ENCODE measurements at places on chromosomes 13 and 19.

DNA sequence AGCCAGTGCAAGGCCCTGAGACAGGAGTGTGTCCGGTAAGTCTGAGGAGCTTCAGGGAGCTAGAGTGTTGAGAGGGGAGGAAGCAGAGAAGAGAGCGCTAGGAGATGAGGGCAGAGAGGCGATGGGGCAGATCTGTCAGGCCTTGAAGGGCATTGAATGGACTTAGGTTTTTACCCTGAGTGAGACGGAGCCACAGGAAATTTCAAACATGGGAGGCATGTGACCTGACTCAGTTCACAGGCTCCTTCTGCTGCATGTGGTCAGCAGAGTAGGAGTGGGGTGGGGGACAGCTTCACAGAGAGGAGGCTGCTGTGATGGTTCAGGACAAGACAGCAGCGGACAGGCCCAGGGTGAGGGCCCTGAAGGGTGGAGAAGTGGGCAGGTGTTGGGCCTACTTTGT lies 2.5 kb upstream of the FAM98C start:
- no peak for DNase-seq

- DNase-seq, result no peak
Observed at GRCh38 chr13:59043016-59043415, 1120.7 kb downstream of the DIAPH3 start.

- DNase-seq, result peak; percentile 38
Observed at GRCh38 chr19:53553865-53554791, 16.2 kb downstream of the ZNF331 start.

DNA sequence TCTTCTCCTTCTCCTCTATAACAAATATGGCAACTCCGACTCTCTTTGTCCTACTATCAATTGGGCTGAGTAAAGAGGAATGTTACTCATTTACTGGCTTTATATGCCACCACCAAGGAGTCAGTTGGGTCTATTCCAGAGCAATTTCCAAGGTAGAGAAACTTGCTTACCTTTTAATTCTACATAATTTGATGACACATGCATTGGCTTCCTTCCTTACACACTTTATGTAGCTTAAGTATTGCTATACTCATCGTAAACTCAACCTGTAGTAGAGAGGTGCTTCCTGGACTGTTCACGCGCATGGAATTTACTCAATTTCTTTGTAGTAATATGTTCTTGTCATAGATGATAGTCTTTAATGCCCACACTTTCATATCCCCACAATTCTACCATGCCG lies 160.7 kb downstream of the LMO7 start:
- DNase-seq, result no peak

DNA sequence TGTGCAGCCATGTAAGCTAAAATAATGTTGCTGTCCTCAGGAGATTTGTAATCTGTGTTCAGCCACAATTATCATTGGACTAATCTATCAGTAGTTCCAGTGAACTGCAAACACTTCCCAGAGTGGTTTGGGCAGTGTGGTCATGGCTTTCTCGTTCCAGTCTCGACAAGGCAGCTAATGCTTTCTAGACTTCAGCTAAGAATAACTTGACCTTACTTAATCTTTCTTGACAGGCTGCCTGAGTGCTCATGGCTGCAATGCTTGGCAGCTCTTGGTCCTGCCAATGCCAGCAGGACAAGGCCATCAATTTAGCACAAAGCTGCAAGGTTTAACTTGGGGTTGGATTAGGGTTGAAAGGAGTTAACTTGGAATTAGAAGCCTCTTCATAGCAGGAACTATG lies 32.8 kb downstream of the ATP12A start:
- DNase-seq, result no peak

- DNase-seq, result no peak
Observed at GRCh38 chr13:50382511-50382910, 367.3 kb downstream of the KCNRG start.

DNA sequence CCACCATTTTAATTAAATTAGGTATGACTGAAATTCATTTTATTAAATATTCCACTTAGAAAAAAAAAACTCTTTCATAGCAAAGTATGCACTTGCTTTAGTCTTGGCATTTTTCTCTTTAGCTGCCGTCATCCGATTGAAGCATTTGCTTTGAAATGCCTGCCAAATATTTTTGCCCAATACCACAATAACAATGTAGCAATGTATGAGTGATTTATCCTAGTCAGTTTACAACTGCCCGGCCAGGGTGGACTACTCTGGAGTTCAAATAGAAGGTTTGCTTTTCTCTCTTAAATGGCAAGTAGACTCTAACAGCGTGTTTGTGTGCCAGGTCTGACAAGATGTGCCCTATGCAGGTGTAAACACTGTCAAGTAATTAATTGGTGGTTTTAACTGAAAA lies 675.3 kb upstream of the SGCG start:
- DNase-seq, result no peak

GRCh38 chr19:55633861-55634260 lies 6.9 kb upstream of the ZNF580 start:
- DNase-seq, result no peak

DNA sequence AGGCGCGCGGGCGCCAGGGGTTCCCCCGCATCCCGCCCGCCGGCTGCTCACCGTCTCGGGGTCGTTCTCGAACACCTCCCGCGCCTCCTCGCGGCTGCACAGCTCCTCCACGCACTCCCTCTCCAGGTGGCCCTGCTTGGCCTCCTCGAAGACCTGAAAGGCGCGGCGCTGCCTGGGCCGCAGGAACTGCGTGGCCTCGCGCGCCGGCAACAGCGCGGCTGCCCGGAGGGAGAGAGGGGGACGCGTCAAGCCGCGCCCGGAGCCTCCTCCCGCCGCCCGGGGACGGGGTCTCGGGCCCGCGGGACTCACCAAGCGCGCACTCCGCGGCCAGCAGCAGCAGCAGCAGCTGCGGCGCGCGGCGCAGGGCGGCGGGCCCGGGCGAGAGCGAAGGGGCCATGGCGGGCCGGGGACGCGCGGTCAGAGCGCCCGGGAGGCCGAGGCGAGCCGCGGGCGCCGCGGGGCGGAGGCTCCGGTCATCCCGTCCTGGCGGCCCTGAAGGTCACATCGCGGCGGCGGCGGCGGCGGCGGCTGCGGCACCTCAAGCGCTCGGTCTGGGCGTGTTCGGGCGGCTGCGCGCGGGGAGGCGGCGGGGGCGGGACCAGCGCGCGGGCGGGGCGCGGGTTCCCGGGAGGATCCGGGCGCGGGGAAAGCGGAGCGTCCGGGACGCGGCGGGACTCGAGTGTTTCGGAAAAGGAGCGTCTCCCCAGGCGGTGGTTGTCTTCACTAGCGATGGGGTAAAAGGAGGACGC lies at the start of gene GAS6:
Gene GAS6, minus strand, starts transcription at position 553 of the 749 bp plus-strand sequence. Its CDS starts 156 bp downstream, at position 397.
- no peak for DNase-seq

- no peak for DNase-seq
Observed at GRCh38 chr19:5338656-5339197, 1.9 kb downstream of the PTPRS start.

DNA sequence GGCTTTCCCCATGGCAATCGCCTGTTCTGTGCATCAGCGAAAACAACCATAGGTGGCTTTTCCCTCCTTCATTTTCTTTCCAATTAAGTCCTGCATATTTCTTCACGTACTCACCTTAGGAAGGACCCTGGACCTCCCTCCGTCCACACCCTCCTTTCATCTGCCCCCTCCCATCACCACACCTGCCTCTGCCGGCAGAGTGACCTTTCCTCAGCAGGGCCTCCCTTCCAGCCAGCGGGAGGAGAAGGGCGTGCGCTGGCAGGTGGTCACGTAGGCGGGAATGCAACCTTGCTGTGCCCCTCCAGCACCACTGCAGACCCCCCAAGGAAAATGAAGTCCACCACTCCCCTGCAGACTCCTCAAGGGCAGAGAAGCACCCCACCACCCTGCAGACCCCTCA lies 61.1 kb downstream of the GSX1 start:
- DNase-seq, result no peak

DNA sequence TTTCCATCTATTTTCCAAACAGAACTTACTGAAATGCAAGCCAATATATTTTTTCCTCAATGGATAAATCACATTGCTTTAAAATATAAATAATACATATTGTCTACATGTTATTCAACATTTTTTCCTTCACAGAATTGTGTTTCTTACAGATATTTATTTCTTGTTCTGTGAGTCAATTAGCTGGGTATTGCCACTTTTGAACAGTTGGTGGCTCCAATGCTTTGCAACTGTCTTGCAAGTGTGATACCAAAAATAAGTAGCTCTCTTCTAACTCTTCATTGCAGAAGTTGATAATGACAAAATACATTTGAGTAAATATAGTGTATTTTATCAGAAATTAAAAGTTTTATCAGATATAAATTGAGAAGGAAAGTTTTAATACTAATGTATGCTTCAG lies 17.1 kb upstream of the GPC5 start:
- no peak for DNase-seq

DNA sequence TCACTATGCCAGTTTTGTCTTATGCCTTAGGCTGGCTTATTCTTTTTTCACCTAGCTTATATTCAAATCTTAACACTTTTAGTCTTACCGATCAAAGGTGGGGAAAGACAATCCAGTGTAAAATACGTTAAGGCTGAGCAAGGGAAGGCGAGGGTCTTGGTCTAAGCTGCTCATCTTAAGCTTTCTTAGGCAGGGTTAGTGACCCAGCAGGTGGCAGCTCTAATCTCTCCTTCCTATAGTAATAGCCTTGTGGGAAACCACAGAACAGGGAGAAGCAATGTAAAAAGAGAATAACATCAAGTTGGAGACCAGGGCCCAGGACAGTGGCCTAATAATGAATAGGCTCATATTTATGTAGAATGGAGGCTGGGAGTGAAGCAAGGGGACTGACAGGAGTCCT lies 45.9 kb downstream of the COG3 start:
- no peak for DNase-seq

GRCh38 chr19:33770107-33770506 lies 26.6 kb upstream of the KCTD15 start:
- DNase-seq, result no peak

DNA sequence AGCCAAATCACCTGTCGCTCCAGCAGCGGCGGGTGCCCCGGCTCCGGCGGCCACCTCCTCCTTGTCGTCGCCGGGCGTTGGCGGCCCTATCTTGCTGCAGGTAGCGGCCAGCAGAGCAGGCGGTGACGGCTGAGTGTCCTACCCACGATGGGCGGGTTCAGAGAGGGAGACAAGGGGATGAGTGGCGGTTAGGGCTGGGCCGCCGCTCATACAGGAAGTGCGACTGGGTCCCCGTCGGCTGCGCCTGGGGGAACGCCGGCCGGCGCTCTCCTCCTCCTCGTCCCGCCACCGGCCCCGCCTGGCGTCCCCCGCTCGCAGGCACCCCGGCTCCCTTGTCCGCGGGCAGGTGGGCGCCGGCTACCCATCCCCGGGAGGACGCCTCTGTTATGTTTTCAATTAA lies 1692.0 kb downstream of the SLITRK5 start:
- no peak for DNase-seq

DNA sequence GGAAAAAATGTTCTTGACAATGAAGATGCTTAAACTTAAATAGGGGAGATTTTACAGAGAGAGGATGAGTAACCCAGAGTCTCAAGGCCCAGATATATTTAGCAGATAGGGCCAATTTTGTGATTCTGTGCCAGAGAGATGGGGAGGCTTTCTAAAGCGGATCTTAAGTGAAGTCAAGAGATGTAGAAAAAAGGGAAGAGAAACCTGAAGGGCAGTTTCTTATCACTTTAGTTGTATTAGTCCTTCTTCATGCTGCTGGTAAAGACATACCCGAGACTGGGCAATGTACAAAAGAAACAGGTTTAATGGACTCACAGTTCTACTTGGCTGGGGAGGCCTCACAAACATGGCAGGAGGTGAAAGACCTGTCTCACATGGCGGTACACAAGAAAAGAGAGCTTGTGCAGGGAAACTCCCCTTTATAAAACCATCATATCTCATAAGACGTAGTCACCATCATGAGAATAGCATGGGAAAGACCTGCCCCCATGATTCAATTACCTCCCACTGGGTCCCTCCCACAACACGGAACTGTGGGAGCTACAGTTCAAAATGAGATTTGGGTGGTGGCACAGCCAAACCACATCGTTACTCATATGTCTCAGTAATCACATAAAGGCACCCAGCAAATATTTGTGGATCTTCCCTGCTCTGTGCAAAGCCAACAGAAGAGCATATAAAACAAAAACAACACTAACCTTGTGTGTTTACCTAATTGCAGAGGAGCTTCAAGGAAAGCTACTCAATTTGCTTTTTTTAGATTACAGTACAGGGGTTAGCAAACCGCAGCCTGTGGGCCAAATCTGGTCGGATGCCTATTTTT lies 102.6 kb upstream of the MYCBP2 start:
- no peak for DNase-seq

DNA sequence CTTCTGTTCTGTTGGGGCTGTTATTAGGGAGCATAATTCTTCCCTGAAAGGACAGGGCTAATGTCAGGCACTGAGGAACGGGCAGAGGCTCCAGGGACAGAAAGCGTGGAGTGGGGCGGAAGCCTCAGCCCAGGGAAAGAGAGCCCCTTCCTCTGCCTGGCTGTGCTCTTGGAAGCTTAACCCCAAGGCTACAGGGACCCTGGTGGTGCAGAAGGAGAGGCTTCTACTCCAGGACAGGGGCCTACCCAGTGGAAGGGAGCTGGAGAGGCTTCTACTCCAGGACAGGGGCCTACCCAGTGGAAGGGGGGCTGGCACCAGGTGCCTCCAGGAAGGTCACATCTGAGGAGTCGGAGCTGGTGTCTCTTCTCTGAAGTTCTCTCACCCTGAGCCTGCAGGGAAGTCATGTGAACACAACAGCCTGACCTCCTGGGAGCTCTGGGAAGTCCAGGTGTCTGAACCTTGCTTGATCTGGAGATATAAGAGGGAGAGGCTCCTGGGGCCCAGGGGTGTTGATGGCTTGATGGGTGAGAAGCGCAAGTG lies 159.5 kb upstream of the SOX1 start:
- no peak for DNase-seq

DNA sequence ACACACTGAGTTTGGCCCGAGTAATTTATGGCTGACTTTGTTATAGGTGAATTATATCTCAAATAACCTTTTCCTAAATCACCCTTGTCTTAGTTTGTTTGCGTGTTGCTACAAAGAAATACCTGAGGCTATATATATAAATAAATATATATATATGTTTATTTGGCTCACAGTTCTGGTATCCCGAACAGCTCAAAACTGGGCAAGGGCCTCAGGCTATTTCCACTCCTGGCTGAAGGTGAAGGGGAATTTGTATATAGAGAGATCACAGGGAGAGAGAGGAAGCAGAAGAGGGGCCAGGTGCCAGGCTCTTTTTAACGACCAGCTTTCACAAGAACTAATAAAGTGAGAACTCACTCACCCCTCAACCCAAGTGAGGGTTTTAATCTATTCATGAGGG lies 159.9 kb upstream of the STARD13 start:
- no peak for DNase-seq

DNA sequence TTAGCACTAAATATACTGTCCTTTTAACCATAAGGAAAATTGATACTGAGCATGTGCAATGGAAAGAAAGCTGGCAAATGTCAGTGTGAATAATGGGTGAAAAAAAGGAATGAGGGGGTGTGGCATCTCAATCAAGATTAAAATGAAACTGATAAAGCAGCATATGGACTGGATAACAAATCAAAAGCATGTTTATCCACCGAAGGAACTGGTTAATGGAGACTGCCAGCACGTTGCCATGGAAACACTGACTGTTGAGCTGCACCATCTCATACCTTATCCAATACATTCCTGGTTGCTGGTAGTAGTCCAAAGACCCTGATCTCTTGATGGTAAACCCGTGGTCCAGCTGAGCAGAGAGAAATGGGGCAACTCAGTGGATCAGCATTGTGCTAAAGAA lies 311.4 kb upstream of the MAB21L1 start:
- DNase-seq, result no peak

- DNase-seq, result no peak
Observed at GRCh38 chr13:27797228-27797624, 4.9 kb downstream of the GSX1 start.
